NCI-H460 (cell line): ENCODE measurements at places on chromosomes 13 and 19. TPM values are rescaled to one million over a fixed set of nuclear protein-coding genes. Genes with fewer than 3 reads are reported as not detected.
A peak's percentile ranks its signal among the peaks of the same experiment; 100 is the strongest.

Gene KASH5
- total RNA-seq, result not detected in 2 replicates

Gene IL4I1
- total RNA-seq, result not detected in 2 replicates

Gene LSR
- 0.10 and 0.63 TPM in 2 replicates for total RNA-seq

Gene PLPPR3
- total RNA-seq, result 2.6 and 3.0 TPM in 2 replicates

Gene FLT1
- total RNA-seq, result not detected in 2 replicates

Gene GAPDHS
- total RNA-seq, result not detected in 2 replicates

Gene FAM216B
- 2.0 and 2.2 TPM in 2 replicates for total RNA-seq

Gene DYRK1B
- 0.98 and 1.2 TPM in 2 replicates for total RNA-seq

Gene UBE2L5
- total RNA-seq, result not detected in 2 replicates

Gene SCN1B
- total RNA-seq, result 0.61 and 0.82 TPM in 2 replicates

Gene KLK12
- total RNA-seq, result not detected in 2 replicates

GRCh38 chr13:59633290-59633689 lies 530.4 kb downstream of the DIAPH3 start:
- DNase-seq, result no peak

DNA sequence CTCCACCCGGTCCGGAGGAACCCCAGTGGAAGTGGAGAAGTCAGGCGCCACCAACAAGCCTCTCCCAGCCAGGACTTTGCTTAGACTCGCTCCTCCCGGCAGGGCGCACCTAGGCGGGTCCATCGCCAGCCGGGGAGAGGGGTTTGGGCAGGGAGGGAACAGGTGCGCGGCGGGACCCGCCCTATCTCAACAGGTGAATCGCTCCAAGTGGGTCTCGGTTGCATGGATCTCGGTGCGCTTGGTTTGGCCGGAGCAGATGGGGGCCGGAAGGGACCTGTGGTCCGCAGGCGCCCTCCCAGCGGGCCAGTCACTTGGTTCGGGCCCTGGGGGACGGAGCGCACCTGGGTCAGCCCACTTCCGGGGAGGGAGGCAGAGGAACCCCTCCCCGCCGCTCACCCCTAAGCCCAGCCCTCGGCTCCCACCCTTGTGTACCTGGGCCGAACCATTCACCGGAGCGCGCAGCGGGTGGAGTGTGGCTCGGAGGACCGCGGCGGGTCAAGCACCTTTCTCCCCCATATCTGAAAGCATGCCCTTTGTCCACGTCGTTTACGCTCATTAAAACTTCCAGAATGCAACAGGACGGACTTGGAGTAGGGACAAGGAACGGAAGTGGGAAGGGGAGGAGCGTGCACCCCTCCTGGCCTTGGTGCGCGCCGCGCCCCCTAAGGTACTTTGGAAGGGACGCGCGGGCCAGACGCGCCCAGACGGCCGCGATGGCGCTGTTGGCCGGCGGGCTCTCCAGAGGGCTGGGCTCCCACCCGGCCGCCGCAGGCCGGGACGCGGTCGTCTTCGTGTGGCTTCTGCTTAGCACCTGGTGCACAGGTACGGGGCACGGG lies at the start of gene LSR:
TSS of gene LSR (plus strand) at position 693 of the 836 bp plus-strand sequence. CDS start at position 714, 21 bp downstream.
- DNase-seq, result no peak

DNA sequence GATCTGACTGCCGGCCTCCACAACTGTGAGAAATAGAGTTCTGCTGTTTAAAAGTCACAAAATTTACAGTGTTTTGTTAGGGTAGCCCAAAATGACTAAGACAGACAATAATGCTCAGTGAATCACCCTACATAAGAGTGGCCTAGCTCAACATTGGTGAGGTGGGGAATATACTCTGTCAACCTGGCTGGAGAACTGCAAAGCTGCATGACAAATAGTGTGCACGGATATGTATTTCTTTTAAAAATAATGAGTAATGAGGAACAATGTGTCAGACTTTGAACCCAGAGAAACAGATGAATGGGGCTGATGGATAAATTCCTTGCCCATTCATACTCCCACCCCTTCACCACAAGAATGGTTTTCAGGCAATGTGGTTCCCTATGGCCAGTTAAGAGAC lies 372.4 kb downstream of the SUCLA2 start:
- DNase-seq, result no peak

DNA sequence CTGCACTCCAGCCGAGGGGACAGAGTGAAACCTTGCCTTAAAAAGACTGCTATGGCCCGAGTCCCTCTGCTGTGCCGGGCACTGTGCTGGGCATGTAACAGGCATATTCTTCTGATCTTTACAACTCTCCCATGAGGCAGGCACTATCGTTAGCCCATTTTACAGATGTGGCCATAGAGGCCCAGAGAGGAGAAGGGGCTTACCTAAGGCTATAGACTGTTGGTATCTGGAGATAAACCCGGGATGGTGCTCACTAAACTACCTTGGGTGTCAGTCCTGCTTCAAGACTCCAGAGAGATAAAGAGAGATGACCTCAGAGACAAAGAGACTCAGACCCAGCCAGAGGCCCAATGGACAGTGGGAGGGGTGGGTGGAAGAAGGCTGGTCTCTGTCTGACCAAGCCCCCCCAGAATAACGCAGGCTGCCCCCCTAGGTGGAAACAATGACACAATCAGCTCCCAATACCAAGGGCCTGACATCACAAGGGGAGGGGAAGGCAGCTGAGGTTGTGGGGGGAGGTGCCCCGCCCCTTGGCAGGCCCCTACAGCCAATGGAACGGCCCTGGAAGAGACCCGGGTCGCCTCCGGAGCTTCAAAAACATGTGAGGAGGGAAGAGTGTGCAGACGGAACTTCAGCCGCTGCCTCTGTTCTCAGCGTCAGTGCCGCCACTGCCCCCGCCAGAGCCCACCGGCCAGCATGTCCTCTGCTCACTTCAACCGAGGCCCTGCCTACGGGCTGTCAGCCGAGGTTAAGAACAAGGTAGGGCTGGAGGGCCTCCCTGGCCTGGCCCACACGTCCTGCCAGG lies at the start of gene CNN1:
TSS of gene CNN1 (plus strand) at position 620 of the 805 bp plus-strand sequence. CDS start at position 697, 77 bp downstream.
- no peak for DNase-seq

- DNase-seq, result no peak
Measured at GRCh38 chr13:109608059-109608458, 178.3 kb downstream of the IRS2 start.

DNA sequence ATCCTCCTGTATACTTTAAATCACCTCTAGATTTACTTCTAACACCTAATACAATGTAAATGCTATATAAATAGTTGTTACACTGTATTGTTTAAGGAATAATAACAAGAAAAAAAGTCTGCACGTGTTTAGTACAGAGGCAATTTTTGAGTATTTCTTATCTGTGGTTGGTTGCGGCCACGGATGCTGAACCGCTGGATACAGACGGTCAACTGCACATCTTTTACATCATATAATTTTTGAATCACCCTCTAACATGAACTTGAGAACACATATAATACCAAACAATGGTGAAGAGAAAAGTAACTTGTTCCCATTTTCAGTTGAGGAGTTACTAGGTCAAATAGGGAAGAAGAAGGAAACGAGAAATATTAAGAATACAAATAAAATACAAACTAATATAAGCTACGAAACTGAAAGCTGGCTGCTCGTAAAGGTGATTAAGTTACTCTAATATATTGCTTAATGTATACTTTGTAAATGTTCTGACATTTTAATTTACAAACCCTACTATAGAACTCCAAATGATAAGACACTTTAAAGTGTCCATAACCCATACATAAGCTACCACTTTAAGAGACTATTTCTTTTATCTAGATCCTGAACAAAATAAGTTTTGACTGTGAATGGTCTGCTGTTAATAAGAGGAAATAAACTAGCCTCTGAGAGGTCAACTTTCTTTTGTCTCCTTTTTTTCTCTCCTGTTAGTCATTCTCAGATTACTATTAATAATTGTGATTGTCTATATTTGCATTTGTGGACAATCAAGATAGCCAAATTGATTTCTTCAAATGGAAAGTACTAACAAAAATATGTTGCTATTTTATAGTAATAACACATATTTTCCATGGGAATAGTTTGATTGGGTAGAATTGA lies 457.4 kb downstream of the DIAPH3 start:
- DNase-seq, result no peak

GRCh38 chr13:110126391-110126961 lies 180.5 kb downstream of the COL4A1 start:
- DNase-seq, result peak; percentile 37

DNA sequence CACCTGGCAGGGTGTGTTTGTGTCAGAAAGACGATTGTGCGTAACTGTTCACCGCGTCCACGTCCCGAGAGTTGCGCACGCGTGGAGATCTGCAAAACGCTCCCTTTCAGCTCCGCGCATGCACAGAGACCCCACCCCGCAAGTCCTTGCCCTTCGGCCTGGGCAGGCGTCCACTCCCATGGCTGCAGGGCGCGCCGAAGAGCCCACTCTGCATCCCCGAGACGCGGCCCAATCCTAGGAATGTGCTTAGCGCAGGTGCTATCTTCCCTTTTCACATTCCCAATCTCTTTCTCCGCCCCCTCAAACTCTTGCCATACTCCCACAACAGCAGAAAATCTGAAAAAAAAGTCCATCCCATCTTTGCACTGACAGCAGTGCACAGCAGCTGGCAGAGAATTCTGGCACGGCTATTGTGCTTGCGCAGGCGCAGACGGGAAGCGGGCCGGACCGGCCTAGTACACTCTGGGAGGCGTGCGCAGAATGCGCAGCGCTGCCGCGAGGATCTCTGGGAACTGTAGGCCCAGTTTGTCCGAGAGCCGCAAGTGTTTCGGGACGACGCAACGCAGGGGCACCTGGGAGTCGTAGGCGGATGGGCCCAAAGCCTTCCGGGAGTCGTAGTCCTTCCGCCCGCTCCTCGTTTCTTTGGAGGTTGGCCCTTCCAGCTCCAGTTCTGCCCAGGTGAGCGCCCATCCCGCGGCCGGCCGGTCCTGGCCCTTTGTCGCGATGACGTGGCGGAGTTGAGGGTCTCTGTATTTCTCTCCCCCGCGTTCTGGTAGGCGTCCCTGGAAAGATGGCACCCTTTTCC lies 23.1 kb downstream of the ZNF175 start:
- DNase-seq, result peak; percentile 91

- no peak for DNase-seq
Measured at GRCh38 chr19:16327911-16328823, 3.5 kb downstream of the KLF2 start.

GRCh38 chr19:45772130-45772840 lies 3.2 kb upstream of the SIX5 start:
- DNase-seq, result no peak

DNA sequence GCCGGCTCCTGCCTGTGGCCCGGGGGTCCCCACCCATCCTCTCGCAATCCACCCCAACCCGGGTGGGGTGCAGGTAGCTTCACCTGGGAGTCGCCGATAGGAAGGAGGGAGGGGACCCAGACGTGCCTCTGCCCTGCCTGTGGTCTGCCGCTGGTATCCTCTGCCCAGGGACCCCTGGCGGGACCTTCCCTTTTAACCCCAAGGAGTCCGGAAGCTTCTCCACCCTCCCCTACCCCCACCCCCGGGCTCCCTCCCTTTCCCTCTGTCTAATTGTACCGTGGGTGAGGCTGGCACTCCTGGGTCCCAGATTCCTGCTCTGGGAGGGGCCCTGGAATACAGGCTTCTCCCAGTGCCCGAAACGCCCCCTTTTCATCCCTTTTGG lies at the start of gene KLK10:
TSS of gene KLK10 (minus strand) at position 166 of the 382 bp plus-strand sequence. CDS start 579 bp downstream, outside the sequence.
- no peak for DNase-seq

GRCh38 chr13:90171649-90172048 lies 1175.8 kb upstream of the MIR17HG start:
- DNase-seq, result no peak

GRCh38 chr19:56144831-56145230 lies 3.7 kb downstream of the ZNF444 start:
- no peak for DNase-seq

DNA sequence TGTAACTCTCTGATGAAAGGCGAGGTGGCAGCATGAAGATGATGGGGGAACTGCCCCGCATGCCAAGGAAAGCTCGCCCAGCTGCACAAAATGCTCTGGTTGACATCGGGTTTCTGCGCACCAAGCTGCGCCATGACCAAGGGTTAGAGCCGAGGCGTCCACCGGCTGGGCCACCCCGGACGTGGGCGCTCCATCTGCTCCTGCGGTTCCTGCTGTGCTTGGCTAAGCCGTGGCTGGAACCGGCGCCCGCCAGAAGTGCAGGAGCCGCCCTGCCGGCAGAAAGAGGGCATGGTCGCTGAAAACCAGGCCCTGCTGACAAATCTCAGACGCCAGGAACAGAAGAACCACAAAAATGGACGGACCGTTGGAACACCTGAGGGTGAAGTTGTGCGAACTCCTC lies 57.9 kb downstream of the ZNF100 start:
- DNase-seq, result no peak

DNA sequence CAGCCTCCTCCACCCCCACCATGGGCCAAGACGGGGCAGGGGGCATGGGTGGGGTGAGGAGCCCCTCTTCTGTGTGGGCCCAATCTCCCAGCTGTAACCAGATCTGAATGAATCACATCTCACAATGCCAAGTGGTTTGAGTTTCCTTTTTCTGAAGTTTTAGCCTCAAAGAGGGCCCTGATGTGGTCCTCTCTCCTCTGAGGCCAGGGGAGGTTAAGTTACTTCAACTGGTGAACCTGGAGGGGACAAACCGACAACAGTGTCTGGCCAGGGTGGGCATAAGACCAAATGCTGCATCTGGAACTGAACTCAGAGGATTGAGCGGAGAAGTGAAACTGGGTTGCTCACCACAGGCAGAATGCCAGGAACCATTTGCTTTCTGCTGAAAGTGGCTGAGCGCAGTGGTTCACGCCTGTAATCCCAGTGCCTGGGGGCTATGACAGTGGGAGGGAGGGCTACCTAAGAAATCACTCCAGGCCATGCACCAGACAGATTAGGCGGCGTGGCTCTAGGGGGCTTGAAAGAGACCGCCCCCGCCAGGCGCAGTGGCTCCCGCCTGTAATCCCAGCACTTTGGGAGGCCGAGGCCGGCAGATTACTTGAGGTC lies 15.4 kb upstream of the IRGC start:
- peak; percentile 37 for DNase-seq

DNA sequence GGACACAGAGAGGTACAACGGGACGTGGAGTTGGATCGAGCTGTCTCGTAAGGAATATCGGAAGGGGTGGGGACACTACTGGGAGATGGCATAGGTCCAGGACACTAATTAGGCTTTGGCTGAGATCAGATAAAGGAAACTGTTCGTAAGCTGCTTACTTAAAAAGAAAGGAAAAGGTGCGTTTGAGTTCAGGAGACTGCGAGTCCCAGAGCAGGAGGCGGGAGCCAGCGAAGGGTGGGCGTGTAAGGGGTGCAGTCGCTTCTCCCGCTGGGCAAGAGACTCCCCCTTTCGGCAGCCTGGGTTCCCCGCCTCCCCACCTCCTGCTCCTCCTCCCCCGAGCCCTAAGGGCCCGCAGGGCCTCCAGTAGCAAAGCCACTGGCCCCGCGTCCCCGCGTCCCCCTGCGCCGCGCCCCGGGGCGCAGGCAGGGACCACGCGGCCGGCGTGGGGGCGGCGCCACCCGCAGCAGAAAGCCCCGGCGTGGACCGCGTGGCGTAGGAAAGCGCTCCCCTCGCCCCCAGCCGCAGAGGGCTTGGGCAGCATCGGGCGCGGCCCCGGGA lies 547 bp downstream of the ABCC4 start:
- peak; percentile 26 for DNase-seq

DNA sequence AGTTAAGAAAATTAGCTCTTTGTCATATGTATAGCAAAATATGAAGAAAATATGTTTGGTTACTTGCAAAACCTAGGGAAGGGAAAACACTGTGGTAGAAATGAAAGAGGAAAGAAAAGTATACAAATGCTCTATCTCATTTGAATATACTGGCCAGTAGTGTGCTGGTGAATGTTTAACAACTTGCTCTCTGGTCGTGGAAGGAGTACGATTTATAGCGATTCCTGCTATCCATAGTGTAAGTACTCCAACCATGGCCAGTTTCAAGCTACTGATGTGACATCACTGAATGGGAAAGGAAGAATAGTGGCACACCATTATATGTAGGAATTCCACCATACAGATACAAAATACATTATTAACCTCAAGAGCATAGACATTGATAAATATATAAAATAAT lies 9.3 kb downstream of the BORA start:
- DNase-seq, result no peak
